ENCODE measurements at places on chromosomes 11 and 22.

- peak; percentile 50 for DNase-seq
Observed at GRCh38 chr11:68974421-68975194, 6.2 kb downstream of the MRGPRD start.

- DNase-seq: no peak
Observed at GRCh38 chr11:69215216-69215615, 59.5 kb downstream of the SMIM38 start.

GRCh38 chr11:129853518-129854231, 38.0 kb downstream of the TMEM45B start:
- peak; percentile 42 for DNase-seq

- DNase-seq: no peak
Observed at GRCh38 chr11:110198031-110198729, 98.2 kb downstream of the RDX start.

DNA sequence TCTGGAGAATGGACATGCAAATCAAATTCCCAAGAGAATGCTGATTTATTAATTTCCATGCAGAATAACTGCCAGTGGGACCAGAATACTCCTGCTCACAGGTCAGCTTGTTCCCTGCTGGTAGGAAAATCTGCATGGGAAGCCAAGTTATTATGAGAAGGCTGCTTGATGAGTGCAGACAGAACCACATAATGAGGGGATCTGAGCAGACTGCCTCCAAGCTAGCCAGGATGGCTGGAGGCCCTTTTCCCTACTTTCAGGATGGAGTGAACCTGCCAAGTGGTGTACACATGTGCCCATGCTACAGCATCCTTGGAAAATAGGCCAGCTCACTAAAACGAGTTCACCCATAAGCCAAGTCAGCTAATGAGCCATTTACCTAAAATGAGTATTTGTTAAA, 55.2 kb upstream of the ZBED5 start:
- no peak for DNase-seq

DNA sequence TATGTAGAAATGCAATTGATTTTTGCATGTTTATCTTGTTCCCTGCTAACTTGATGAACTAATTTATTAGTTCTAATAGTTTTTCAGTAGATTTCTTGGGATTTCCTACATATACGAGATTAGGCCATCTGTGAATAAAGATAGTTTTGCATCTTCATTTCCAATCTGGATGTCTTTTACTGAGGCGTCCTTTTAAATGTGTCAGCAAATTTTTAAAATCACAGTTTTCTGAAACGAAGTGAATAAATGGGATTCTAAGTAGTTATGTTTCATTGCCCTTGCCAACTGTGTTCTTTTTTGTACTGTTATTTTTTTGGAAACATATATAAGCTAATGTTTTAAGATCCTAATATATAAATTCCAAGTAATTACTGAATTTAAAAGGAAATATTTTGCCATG, 50.0 kb downstream of the CYP2R1 start:
- DNase-seq: no peak

GRCh38 chr11:92527467-92527866, 302.8 kb downstream of the FAT3 start:
- DNase-seq: no peak

- DNase-seq: no peak
Observed at GRCh38 chr11:1547467-1548098, 24.5 kb downstream of the DUSP8 start.

DNA sequence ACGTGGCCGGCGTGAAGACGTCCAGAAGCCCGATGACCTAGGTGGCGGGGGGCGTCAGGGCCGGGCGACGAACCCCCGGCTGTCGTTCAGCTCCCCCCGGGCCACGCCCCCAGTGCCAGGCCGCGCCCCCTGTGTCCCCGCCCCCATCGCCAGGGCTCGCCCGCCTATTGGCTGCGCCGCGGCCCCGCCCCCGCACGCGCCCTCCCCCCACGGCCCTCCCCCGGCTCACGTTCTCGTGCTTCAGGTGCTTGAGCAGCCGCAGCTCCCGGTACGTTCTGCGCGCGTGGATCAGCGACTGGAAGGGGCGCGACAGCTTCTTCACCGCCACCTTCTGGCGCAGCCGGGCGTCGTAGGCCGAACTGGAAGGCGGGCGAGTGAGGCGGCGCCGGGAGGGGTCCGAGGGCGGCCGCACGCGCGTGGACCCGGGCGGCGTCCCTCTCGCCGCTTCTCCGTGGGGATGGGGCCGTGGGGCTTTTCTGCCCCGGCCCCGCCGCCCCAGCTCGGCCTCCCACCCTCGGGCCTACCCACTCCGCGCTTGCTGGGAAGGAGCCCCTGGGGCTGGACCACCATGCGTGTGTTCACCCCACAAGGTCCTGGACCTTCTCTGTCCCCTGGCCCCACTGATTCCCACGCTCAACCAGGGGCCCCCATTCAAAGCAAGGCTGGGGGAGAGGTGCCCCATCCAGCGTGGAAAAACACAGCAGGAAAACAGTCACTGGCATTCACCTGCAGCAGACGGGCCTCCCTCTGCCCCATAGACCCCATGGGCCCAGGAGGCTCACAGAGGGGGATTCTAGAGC, 2.4 kb downstream of the MAPK11 start:
- DNase-seq: peak; percentile 65
